ENCODE measurements at places on chromosomes 13 and 19. TPM values are rescaled to one million over a fixed set of nuclear protein-coding genes. Genes with fewer than 3 reads are reported as not detected.
A peak's percentile ranks its signal among the peaks of the same experiment; 100 is the strongest.

DNA sequence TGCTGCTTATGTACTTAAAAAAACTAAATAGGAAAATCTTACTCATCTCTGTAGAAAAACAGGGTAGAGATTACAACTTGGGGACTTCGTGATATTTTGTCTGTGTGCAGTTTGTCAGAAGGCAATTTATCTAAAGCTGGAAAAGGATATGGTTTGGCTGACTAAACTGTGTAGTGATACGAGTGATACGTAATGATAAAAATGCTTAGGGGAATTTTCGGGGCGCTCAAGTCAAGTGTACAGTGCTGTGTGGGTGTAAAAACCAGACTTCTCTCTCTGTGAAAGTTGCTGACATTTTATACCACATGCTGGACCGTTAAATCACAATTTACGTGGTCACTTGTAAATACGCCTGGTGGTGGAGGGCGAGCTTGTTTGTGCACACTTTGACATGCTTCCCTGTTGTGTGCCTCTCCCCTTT lies 221.7 kb downstream of the KCNRG start:
- no peak for DNase-seq

- DNase-seq, result no peak
Measured at GRCh38 chr13:100235311-100235901, 146.5 kb downstream of the PCCA start.

- no peak for DNase-seq
Measured at GRCh38 chr13:99265162-99265800, 7.1 kb upstream of the GPR18 start.

GRCh38 chr13:30463787-30464495 lies 1.8 kb downstream of the HMGB1 start:
- no peak for DNase-seq

- DNase-seq, result no peak
Measured at GRCh38 chr19:47490847-47491246, 6.8 kb upstream of the KPTN start.

DNA sequence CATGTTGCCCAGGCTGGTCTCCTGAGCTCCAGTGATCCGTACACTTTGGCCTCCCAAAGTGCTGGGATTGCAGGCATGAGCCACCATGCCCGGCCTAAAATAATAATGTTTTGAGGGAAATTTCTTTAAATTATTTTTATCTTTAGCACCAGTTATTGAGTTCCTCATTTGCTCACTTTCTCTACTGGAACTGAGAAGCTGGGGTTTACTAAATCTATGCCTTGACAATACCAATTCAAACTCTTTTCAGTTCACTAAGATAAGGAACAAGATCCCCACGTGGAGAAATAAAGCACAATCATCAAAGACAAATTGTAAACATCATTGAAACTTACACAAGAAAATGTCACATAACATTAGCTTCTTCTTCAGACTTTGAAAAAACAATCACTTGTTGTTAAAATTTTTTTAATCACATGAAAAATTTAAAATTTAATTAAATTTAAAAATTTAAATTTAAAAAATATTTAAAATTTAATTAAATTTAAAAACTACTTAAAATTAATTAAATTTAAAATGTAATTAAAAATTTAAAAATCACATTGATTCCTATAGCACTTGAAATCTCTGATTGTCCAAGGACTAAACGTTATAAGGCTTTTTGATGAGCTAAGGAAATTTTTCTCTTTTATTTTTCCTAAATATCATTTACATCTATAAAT lies 25.2 kb upstream of the XPO4 start:
- DNase-seq, result no peak

DNA sequence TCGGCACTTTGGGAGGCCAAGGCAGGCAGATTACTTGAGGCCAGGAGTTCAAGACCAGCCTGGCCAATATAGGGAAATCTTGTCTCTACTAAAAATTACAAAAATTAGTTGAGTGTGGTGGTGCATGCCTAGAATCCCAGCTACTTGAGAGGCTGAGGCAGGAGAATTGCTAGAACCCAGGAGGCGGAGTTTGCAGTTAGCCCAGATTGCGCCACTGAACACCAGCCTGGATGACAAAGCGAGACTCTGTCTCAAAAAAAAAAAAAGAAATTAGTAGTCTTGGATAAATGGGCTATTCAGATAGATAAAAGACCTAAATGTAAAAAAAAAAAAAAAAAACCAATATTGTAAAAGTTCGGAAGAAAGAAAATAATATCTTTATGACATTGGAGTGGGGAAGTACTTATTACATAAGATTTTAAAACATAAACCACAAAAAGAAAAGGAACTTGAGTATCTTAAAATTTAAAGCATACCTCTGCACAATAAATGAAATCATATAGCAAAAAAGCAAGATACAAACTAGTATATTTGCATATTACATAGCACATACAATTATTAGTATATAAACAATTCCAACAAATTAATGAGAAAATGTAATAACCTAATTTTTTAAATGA lies 26.7 kb upstream of the RNASEH2B start:
- no peak for DNase-seq

GRCh38 chr19:4267101-4267900 lies 11.8 kb upstream of the SHD start:
- DNase-seq, result peak; percentile 97

Gene SKA3
- total RNA-seq, result 31.8 TPM

Gene JUNB
- 22.6 TPM for total RNA-seq

Gene C1QTNF9
- 0.10 TPM for total RNA-seq

Gene PCP2
- total RNA-seq, result not detected

Gene TOMM40
- 160 TPM for total RNA-seq

Gene IGFL3
- total RNA-seq, result not detected

Gene MYO16
- total RNA-seq, result not detected
